Motor neuron (in vitro differentiated cells): ENCODE measurements at places on chromosomes 2 and 18. TPM values are rescaled to one million over a fixed set of nuclear protein-coding genes. Genes with fewer than 3 reads are reported as not detected.
A peak's percentile ranks its signal among the peaks of the same experiment; 100 is the strongest.

GRCh38 chr2:65411056-65411795, 21.2 kb downstream of the SPRED2 start:
- ATAC-seq, result no peak

Gene COX5B
- total RNA-seq, result 290 and 302 TPM in 2 replicates

- peak; percentile 30 for ATAC-seq
Measured at GRCh38 chr18:67232406-67232805, 284.1 kb downstream of the DSEL start.

DNA sequence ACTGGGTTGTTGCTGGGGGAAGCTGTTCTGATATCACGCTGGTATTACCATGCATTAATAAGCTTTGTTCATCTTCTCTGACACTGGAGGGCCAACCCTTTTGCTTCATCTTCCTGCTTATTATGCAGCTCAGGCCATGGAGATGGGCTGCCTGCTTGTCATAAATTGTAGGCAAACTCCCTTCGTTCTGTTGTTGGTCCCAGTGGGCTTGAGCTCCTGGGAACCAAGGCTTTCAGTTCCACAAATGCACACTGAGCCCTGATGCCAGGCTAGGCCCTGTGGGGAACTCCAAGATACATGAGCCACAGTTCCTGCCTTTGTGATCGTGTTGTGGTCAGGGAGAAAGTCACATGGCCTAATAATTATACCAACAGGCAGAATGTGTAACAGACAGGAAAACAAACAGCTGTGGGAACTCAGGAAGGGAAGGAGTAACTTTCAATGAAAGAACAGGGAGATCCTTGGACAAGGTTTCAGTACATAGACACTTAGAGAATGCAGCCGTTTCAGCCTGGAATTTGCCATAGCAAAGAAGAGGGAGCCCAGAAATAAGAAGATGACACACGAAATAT, 49.0 kb upstream of the BCL2L11 start:
- no peak for ATAC-seq

- peak; percentile 11 for ATAC-seq
Measured at GRCh38 chr2:134304394-134305108, 50.7 kb downstream of the MGAT5 start.

Gene COL5A2
- 5.4 and 6.4 TPM in 2 replicates for total RNA-seq

DNA sequence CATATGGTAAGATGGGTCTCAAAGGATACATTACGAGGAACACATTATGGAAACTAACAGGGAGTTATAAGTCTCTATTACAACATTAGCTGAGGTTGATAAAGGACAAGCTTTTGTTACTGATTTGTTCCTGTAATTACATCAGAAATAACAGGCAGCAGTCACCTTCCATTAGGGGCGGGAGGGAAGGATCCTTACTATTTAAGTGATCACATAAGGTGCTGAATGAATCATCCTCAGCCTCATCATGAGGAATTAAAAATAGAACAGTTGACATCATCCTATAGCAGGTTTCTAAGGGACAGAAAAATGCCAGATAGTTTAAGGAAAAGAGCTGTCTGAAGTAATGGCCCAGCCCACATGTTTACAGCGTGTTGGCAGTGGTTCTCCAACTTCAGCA, 86.9 kb upstream of the MGAT5 start:
- ATAC-seq, result no peak

Gene MYL1
- total RNA-seq, result not detected in 2 replicates

DNA sequence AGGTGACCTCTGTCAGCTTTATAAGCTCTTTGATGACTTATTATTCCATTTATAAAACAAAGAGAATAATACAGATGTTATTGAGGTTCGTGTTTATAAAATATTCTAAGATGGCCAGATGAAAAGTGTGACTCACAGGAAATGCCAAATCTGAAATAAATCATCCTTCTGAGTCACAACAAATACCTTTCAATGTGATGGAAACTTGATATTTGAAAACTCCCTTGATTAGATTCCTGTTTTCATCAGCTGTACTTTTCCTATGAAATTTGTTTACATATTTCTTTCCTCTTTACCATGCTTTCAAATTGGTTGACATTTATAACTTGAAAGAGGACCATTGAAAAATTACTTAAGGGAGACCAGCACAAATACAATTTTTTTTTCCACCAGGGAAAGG, 30.6 kb upstream of the PPP1R1C start:
- peak; percentile 25 for ATAC-seq

DNA sequence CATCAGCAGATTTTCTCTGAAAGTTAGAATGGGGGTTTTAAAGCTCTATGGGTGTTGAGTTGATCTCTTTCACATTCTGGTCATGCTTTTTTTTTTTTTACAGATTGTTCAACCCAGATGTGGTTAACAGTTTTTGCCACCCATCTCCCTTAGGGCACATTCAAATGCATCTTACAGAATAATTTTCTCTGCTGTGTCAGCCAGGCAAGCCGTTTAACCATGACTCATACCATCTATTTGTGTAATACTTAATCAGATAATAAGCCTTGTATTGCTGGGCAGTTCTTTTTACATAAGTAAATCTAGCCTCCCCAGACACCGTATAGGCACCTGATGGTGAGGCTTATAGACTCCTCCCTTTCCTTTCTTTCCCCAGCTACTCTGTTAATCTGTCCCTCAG, 62.0 kb downstream of the TGIF1 start:
- peak; percentile 84 for ATAC-seq

GRCh38 chr2:9462313-9462712, 12.0 kb upstream of the IAH1 start:
- peak; percentile 16 for ATAC-seq

Gene SEPTIN10
- total RNA-seq, result 47.9 and 49.2 TPM in 2 replicates

Gene KANSL3
- total RNA-seq, result 56.0 and 64.0 TPM in 2 replicates

DNA sequence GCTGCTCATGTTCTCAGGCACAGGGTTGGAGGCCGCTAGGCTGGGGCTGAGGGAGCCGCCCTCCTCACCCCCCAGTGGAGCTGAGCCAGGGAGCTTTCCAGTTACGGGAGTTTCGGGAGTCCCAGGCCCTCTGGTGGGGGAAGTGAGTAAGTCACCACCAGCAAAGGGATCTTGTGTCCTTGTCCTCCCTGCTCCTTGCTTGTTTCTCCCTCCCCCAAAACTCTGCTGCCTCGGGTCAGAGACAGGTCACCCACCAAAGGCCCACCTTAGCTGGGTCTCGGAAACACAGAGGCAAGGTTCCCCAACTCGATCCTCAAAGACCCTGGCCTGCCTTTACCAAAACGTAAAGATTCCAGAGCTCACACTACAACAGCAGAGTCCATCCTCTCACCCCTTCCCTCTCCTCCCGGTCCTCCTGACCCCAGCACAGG, 60.5 kb upstream of the POMC start:
- peak; percentile 87 for ATAC-seq

DNA sequence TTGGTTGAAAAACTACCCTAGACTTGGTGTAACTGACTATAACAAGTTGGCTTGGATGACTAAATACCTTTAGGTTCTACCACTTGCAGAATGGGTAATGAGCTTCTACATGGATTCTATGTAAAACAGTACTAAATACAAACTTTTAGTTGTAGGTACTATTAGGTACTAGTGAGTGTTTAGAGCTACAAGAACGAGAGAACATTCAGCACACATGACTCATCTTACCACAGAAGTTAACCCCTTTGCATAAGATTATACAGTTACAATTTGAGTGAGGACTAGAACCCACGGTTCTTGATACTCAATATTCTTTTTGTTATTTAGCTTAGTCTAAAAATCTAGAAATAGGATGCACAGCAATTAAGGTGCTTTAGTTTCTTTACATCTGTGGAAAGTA, 101.7 kb upstream of the TFCP2L1 start:
- no peak for ATAC-seq

Gene KCNIP3
- total RNA-seq, result 0.86 and 3.1 TPM in 2 replicates

Gene TTC39C
- 31.9 and 43.3 TPM in 2 replicates for total RNA-seq

DNA sequence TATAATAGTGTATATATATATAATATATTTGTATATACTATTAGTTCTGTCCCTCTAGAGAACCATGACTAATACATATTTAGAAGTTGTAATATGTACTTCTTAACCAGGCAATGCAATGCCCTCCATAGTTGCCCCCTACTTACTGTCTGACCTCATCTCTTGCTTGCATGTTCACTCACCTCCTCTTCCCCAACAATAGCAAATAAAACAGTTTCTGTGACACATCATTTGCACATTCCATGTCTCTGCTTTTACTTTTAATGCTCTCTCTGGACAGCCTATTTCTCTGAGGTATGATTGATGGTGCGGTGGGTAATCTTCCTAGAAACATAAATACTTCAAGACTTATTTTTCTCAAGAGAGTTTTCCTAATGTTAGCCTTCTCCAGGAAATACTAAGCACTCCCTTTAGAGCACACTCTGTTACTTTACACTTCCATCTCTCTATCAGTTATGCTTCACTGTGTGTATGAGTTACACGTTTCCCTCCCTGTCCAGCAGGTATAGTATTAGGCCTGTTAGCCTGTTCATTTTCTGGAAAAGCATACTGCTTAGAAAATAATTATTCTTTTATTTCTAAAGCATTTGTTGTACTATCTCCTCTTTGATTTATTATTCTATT, 295.6 kb upstream of the LRATD1 start:
- ATAC-seq, result peak; percentile 95

GRCh38 chr2:109432421-109432820, 181.3 kb downstream of the SEPTIN10 start:
- no peak for ATAC-seq

GRCh38 chr2:177265824-177266817, 1.6 kb upstream of the NFE2L2 start:
- no peak for ATAC-seq

DNA sequence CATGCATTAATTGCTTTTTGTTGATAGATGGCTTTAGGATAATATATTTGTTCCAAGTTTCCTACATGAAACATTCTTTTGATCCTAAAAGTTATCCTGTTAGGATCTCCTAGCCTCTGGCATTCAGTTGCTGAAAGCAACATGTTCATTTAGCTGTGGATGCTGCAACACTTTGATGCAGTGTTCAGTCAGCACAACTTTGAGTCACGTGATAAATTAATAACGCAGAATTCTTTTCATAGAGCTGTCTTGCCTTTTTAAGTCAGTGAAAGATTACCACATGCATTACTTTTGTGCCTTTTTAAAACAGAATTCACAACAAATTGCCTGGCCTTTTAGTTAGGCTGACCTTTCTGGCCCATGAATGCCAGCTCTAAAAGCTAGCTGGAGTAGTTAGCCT, 1467.9 kb upstream of the ZEB2 start:
- ATAC-seq, result no peak

DNA sequence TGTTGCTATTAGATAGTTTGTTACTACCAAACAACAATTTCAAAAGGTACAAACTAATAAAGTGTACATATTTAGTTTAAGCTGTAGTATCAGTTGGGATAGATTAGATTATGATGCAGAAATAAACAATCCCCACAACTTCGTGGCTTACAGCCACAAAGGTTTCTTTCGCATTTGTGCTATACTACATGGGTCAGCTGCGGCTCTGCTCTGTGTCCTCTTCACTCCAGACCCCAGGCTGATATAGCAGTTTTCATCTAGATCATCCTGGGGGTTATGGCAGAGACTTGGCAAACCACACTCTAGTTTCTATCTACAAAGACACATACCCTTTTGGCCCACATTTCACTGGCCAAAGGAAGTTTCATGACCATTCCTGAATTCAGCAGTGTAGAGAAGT, 108.0 kb upstream of the SP5 start:
- no peak for ATAC-seq

DNA sequence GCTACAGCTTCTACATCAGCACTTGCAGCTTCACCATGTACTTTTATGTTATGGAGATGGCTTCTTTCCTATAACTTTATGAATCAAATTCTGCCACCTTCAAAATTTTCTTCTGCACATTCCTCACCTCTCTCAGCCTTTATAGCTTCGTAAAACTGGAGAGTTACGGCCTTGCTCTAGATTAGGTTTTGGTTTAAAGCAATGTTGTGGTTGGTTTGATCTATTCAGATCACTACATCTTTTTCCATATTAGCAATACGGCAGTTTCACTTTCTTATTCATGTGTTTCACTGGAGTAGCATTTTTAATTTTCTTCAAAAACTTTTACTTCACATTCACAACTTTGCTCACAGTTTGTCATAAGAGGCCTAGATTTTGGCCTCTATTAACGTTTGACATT, 242.9 kb upstream of the GYPC start:
- ATAC-seq, result no peak

DNA sequence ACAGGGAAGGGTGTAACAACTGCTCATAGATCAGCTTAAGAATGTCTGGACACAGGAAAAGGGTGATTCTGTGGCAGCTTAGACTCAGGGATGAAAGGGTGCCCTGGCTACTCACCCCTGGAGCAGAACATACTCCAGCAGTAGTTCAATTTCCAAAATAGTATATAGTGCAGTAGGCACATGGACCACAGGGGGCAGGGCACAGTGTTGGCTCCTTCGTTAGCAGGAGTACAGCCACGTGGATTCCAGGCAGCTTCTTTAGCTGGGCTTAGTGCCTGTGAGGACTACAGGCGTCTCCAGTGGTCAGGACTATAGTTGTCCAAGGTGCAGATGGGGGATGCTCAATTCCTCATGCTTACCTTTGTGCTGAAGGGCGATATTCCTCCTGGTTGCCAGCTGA, 277.5 kb upstream of the DDX18 start:
- ATAC-seq, result no peak

DNA sequence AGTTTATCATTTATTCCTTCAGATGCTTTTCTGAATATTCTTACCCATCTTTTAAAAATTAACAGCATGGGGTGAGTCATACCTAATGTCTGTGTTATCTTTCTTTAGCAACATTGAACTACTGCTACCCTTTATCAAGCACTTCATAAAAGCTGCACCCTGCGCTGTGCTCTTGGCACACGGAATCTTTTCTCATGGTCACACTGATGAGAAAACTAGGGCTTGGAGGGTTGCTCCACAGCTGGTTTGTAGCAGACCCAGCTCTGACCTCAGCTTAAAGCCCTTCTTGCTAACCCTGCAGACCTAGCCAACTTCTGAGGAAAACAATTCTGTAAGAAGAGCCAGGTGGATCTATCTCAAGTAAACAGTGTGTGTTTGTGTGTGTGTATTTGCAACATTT, 106.3 kb downstream of the RNF144A start:
- no peak for ATAC-seq

Gene CACNB4
- total RNA-seq, result 7.1 and 7.6 TPM in 2 replicates

DNA sequence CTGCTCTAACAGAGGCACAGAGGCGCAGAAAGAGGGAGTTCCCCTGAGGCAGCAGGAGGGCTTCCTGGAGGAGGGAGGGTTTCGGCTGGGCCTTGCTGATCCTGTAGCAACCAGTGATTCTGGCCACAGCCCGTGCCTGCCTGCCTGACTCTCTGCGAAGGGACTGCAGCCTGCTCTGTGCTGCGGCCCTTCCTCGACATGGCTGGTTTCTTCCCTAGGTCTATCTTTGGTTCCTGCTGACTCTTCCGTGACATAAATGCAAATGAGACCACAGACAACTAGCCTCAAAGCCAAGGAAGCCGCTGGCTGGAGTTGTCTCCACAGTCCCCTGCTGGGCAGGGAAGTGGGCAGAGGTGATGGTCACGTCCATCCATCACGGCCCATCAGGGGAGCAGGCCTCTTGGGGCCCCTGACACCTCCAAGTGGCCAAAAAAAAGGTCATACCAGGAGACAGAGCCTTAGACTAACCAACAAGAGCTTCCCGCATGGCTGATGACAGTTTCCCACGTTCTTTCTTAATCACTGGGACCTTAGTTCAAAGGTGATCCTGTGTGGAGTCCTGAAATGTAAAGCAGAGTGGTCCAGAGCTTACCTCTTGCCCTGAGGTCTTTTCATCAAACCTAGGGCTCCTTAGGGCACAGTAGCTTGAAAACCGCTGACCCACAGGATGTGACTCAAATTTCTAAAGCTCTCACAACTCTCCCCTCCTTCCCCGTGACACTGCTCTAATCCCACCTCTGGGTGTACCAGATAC, 55.3 kb downstream of the HS1BP3 start:
- no peak for ATAC-seq

Gene GREB1
- total RNA-seq, result 23.3 and 25.7 TPM in 2 replicates

Gene GPR45
- 1.7 TPM in 1 of 2 replicates, not detected in the other for total RNA-seq

Gene DIS3L2
- total RNA-seq, result 9.9 and 10.6 TPM in 2 replicates

- peak; percentile 92 for ATAC-seq
Measured at GRCh38 chr2:130241041-130241707, 42.9 kb upstream of the TUBA3E start.
